Activated CD4-positive, alpha-beta T cell treated with anti-CD3 and anti-CD28 coated beads for 36 hours (primary cell): ENCODE measurements at places on chromosomes 12 and 14. TPM values are rescaled to one million over a fixed set of nuclear protein-coding genes. Genes with fewer than 3 reads are reported as not detected.

The KICS2 gene
- 15.1 TPM for total RNA-seq

The SERPINA12 gene
- total RNA-seq, result not detected

The MTHFD1 gene
- total RNA-seq, result 213 TPM

The RND1 gene
- 2.2 TPM for total RNA-seq

The DHH gene
- total RNA-seq, result not detected

The RD3L gene
- not detected for total RNA-seq

The KIF26A gene
- total RNA-seq, result 0.28 TPM

The ZNF385A gene
- total RNA-seq, result 0.73 TPM

DNA sequence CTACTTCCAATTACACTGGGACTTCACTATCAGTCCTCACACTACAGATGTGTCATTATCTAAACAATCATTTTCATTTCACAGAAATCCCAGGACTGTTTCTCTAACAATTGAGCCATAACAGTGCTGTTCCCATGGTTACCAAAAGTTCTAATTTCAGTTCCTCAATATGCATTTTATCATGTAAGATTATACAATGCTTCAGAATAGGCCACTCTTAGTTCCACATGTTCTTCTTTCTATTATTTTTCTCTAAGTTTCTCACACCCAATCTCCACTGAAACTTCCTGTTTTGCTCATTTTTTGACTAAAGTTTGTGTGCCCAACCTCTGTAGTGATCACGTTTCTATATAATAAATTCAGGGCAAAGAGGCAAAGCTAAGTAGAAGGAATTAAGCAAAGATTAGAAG is 185.8 kb downstream of the DUSP6 start:
- DNase-seq, result no peak

- peak; percentile 8 for DNase-seq
These were observed 139.0 kb downstream of the SYNE2 start for GRCh38 chr14:63991833-63992232.

DNA sequence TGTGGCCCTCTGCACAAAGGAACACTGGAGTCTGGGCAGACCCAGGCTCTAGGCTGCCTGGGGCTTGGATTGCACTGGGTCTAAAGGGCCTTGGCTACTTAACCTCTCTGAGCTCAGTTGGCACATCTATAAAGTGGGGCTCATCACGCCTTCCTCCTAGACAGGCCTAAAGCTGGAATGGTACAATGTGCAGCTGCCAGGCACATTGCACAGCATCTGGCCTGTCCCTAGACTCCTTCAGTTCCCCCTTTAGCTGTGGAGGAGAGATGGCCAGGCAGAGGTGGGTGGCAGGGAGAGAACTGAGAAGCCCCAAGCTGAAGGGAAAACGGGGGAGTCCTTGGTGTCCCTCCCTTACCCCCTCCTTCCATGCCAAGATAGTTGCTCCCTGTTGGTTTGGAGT is 10.8 kb downstream of the IRF2BPL start:
- no peak for DNase-seq

DNA sequence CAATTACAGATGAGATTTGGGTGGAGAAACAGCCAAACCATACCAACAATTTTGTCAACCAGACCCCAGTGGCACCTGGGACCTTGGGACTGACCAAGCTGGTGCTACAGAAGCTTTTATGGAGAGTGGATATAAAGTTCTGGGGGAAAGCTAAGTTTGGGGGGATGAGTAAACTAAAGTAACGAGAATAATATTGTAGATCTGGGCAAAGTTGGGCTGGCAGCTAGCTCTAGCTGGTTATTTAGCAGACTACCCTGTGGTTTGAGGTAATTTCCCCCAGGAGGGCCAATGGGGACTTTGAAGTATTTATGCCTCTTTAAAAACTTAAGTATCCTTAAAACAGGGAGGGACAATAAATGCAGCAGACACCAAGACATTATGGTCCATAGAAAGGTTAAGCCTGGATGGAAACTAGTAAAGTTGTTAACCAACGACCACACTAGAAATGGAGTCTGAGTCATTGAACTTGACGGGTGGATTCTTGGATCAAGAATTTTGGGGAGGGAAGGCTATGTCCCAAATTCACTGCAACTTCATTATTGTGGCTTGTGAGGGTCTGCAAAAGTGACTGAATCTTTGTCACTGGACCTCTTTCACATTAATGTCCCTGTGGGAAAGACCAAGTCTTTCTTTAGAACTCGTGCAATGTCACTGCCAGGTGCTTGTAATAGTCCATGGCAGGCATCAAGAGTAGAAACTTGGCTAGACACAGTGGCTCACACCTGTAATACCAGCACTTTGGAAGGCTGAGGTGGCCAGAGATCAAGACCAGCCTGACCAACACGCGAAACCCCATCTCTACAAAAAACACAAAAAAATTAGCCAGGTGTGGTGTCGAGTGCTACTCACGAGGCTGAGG is 48.5 kb upstream of the OR5AU1 start:
- DNase-seq, result no peak

GRCh38 chr14:105355049-105355575 is 40.6 kb downstream of the PACS2 start:
- DNase-seq, result no peak

- no peak for DNase-seq
These were observed 297.5 kb downstream of the ZFP36L1 start for GRCh38 chr14:68495101-68496039.

GRCh38 chr12:38905480-38906351 is at the start of gene CPNE8:
TSS of gene CPNE8 (minus strand) at chr12:38905591. CDS start at chr12:38905534, 57 bp downstream.
- peak; percentile 74 for DNase-seq

DNA sequence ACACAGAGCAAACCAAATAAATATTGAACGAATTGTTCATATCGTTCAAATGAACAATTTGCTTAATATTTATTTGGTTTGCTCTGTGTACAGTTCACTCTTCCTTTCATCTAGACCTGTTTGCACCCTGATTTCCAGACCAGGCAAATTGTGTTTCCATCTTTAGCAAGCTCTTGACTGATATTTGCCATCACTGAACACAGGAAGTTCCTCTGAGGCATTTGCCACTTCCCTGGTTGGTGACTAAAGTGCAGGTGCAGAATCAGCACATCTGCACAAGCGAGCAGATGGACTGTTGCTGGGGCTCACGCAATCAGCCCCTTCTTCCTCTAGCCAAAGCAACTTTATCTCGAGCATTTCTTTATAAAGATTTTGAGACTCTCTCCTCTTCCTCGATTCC is 112.9 kb downstream of the DAAM1 start:
- DNase-seq, result peak; percentile 52

DNA sequence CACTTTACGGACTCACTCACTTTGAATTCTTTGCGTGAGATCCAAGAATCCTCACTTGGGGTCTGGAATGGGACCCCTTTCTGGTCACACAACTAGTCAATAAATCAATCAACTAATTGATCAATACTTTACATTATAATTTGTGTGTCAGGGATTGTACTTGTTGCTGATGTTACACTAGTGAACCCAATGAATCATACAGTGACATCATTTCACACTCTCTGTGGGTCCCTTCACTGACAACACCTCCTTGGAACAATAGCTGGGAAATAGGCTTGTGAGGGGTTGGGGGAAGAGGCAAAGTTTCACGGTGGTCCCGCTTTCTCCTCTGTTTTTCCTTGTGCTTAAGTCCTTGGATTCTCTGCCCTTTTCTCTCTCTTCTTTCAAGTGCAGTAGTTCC is 35.0 kb downstream of the TPH2 start:
- DNase-seq, result no peak

DNA sequence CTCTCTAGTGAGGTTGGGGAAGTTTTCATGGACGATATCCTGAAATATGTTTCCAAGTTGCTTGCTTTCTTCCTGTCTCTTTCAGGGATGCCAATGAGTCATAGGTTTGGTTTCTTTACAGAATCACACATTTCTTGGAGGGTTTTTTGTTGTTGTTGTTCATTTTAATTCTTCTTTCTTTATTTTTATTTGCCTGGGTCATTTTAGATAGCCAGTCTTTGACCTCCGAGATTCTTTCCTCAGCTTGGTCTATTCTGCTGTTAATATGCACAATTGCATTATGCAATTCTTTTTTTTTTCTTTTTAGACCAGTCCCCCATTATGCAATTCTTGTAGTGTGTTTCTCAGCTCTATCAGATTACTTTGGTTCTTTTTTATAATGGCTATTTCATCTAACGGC is 338.9 kb downstream of the AEBP2 start:
- DNase-seq, result no peak

- DNase-seq, result no peak
These were observed 2.7 kb downstream of the NCKAP5L start for GRCh38 chr12:49825360-49825970.
